T follicular helper cell (primary cell): ENCODE measurements at places on chromosomes 16 and 17.

DNA sequence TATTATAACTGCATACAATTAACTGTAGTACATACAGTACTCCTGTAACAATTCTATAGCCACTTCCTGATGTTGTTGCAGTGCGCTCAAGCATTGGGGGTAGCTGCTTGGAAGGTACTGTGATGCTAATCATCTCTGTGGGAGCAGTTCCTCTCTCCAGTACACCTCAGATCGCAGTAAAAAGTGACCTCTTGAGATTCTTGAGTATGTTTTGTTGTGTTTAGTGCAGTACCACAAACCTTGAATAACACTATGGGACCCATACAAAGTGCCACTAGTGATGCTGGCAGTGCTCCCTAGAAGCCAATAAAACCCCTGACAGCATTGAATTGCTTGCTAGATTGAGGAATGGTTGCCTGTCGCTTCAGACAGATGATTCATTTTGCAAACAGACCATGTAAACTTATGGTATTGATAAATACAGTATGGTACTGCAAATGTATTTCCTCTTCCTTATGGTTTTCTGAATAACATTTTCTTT lies 193.0 kb downstream of the SPECC1 start:
- no peak for DNase-seq

- no peak for DNase-seq
Measured at GRCh38 chr16:69469807-69470561, 45.6 kb downstream of the CYB5B start.

DNA sequence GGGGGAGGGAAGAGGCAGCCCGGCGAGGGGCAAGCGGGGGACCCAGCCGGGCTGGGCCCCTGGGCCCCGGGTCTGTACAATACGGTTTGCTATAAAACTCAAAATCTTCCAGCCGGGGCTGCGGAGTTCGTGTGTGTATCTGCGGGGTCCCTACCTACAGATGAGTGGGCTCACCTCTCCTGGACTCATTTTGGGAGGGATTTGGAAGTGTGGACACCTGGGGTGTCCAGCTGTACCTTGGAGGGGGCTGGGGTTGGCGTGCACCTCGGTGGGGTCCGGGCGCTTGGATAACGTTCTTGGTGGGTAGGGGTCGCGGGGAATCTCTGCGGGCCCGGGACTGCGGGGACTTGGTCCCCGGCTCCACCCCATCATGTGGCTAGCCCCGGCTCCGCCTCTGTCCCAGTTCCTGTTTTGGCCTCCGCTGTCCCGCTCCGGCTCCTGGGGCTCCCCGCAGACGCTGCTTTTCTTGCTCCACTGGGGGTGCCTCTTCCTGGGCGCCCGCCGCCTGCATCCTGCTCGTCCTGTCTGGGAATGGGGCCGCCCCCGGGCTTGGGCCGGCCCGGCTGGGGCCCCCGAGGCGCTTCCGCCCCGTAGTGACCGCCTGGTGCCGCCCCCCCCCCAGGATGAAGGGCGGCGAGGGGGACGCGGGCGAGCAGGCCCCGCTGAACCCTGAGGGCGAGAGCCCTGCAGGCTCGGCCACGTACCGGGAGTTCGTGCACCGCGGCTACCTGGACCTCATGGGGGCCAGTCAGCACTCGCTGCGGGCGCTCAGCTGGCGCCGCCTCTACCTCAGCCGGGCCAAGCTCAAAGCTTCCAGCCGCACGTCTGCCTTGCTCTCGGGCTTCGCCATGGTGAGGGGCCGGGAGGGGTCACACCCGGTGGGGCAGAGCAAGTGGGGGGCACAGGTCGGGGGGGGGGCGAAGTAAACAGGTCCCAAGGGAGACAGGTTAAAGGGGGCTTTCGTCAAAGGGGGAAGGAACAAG lies at the start of gene ORAI3:
ORAI3 (plus strand) TSS at position 402 of the 983 bp plus-strand sequence; CDS start at position 624, 222 bp downstream.
- DNase-seq: no peak

DNA sequence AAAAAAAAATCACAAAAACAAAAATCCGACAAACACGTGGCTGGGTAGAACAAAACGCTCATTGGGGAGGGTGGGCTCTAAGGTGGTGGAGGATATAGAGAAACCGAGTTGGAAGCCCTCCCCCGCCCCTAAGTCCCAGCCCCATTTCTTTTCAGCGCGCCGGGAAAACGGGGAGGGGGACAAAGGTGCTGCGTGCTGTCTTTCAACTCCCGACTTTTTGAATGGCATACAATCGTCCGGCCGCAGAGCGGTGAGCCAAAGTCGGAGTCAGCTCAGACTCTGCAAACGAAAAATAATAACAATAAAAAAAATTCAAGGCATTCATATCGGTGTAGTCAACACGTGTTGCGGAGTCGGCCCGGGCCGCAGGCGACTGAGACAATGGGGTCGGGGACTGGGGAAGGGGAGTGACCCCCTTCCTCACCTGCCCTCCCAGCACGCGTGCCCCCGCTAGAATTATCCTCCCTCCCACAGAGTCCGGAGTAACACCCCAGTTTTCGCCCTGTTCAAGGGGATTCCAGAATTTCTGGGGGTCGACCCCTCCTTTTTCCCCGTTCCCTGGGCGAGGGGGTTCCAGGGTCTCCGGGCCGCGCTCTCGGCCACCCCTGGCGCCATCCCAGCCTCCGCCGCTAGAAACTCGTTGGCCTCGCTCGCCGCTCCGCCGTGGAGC lies 1.7 kb upstream of the IGF2BP1 start:
- DNase-seq: no peak

DNA sequence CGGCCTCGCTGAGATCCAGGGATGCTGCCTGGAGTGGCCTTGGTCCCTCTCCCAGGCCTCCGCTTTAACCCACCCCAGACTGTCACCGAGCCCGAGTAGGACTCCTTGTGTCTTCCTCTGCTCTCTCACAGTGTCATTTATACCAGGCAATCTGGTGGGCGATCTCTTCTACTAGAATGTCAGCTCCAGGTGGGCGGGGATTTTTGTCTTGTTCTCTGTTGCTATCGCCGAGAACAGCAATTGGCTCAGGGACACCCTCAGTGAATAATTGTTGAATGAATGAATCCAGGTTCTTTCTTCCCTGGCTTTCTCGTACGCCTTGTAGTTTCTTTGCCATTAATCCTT lies 591 bp downstream of the DHX38 start:
- DNase-seq: no peak

- DNase-seq: peak; percentile 48
Measured at GRCh38 chr16:2147981-2148671, at the start of gene RAB26. Gene RAB26 (plus strand): TSS chr16:2148625. CDS start chr16:2148784, 159 bp downstream.

GRCh38 chr17:36482611-36483504 lies 3.6 kb upstream of the ZNHIT3 start:
- peak; percentile 59 for DNase-seq

GRCh38 chr17:79647456-79647915 lies 36.6 kb upstream of the RBFOX3 start:
- DNase-seq: no peak

- DNase-seq: no peak
Measured at GRCh38 chr17:80109713-80110446, 8.5 kb downstream of the GAA start.
